Peyer's patch (tissue), 4 donors: ENCODE measurements at places on chromosomes 4 and X. TPM values are rescaled to one million over a fixed set of nuclear protein-coding genes. Genes with fewer than 3 reads are reported as not detected.

DNA sequence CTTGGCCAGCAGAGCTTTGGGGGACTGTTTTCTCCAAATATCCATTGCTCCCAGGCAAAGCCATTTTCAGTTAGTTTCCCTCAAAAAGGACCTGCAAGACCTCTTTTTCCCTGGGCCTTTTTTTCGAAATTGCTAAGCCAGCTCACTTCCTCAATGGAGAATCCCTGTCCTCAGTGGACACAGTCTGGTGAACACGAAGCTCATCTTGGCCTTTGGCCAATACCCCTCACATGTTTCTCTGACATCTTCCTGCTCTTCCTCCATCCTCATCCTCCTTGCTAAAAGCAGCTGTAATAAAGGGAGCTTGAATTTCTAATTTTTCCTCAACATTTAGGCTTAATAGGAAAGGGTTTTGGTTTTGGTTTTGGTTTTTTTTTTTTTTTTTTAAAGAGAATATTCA is 17.6 kb upstream of the PRPS1 start:
- no peak for DNase-seq

DNA sequence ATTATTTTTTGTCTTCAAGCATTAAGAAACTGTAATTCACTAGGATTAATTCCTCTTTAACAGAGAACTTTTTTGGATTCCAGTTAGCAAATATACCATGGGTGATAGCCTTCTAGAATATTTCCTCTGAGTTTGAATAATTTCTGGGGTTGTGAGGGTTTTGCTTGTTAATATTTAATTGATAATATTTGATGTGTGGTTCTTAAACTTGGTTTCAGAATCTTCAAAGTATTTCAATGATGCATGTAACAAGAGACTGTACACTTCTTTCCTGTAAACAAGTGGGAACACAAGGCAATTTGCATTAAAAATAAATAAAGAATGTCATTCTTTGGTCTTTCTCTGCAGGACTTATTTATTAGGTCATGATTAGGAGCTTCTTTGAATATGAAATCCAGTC is 9.5 kb upstream of the C4orf51 start:
- no peak for DNase-seq

DNA sequence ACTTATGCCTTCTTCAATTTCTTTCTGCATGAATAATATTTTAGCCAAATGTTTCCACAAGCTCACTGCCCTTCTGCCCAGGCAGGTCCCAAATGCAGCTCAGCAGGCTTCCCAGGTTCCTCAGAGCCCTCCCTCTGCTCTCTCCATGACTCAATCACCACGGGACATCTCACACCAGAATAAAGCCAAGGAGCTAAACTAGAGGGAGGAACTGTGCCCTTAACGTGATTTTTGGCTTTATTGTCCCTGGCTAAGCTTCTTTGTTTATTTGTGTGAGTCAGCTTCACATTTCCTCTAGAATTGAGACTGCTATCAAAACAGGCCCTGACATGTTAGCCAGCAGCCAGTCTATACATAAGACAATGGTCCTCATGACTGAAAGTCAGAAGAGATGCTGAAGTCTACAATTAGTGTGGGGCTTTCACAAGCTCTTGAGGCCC is 186.4 kb upstream of the GALNT7 start:
- no peak for DNase-seq

GRCh38 chrX:63720293-63720692 is 64.7 kb downstream of the ARHGEF9 start:
- DNase-seq, result no peak

DNA sequence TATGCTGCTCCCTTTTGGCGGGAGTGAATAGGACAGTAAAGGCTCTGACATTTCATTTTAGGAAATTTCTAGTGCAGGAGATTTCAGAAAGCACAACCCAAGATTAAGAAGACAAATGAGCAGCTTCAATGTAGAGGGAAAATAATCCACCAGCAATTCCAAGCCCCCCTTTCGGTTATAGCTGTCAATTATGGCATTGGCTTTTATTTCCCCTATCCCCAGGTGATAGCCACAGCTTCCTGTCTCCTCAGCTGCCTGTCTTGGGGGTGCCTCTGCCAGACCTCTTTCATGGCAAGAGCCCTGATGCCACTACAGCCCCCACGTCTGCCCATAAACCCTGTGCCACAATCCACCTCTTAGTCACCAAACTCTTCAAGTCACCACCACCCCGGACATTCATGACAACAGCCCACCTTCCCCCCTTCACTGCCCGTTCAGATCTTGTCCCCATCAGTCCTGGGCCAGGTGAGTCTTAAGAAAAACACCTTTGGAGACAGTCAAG is 48.4 kb upstream of the CLNK start:
- DNase-seq, result peak; percentile 20

DNA sequence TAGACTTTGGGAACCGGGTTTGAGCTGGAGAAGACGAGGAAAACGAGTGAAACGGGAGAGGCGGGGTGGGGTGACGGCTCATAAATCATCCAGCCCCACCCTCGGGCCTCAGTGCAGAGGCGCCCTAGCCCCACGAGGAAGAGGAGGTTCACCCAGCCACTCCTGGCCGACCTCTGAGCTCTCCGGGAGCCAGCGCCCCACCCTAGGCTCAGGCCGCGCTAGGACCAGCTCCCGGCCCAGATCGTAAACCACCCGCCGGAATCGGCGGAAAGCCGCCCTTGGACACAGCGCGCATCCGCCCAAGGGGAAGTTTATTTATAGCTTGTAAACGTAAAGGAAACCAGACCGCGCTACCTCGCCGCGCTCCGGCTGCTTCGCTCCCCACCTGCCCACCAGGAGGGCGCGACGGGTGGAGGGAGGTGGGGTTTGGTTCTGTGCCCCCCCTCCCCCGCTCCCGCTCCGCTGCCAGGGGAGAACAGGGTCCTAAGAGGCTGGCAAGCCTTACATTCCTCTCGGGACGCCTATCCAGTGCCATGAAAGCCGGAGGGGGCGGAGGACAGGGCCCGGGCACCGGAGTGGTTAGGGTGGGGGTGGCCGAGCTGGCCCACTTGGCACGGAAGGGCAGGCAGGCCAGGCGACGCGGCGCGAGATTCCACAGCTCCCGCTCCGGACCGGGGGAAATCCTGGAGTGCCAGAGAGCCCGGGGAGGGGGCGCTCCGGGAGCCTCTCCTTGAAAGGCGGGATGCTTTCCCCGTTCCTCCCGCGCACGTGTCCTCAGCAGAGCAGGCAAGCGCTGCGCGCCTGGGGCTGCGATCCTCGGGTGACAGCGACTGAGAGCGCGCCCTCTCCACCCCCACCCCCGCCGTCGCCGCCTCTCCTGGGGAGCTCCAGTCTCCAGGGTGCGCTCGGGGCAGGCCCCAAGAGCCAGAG is 84.2 kb downstream of the BCOR start:
- DNase-seq, result peak; percentile 44

DNA sequence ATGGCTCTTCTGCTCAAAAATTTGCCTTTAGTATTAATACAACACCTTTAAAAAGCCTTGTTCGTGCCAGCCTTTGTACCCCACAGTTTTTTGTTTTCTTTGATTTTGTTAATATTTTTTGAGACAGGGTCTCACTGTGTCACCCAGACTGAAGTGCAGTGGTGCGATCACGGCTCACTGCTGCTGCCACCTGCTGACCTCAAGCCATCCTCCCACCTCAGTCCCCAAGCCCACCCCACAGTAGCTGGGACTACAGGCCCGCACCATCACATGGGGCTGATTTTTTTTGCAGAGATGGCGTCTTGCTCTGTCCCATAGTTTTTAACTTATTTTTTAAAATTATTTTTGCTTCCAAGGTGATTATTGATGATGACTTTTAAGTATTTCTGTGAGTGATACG is 134.0 kb downstream of the HTR2C start:
- no peak for DNase-seq

DNA sequence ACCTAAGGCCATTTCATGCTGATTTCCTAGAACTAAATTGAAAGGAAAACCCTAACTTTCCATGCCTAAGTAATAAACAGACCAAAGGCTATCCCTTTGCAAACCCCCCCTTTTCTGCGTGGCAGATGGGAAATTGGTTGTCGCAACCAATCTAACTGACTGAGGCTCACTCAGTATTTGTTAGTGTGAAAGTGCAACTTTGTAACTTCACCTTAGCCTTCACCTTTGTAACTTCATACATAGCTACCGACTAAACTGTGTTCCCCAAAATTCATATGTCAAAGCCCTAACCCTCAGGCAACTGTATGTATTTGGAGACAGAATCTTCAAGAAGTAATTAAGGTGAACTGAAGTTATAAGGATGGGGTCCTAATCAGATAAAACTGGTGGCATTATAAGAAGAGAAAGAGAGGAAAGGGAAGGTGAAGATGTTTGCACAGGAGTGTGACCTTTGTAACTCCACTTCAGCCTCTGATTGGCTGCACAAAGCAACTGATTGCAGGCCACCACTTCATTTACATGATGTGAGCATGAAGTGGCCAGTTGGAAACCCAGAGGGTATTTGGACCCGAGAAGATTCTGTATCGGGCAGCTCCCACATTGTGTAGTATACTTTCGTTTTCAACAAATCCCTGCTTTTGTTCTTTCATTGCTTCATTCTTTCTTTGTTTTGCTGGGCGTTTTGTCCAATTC is 4.9 kb upstream of the TMEM33 start:
- no peak for DNase-seq

Gene OTUD6A
- not detected for total RNA-seq

Gene PGAM4
- total RNA-seq, result not detected

DNA sequence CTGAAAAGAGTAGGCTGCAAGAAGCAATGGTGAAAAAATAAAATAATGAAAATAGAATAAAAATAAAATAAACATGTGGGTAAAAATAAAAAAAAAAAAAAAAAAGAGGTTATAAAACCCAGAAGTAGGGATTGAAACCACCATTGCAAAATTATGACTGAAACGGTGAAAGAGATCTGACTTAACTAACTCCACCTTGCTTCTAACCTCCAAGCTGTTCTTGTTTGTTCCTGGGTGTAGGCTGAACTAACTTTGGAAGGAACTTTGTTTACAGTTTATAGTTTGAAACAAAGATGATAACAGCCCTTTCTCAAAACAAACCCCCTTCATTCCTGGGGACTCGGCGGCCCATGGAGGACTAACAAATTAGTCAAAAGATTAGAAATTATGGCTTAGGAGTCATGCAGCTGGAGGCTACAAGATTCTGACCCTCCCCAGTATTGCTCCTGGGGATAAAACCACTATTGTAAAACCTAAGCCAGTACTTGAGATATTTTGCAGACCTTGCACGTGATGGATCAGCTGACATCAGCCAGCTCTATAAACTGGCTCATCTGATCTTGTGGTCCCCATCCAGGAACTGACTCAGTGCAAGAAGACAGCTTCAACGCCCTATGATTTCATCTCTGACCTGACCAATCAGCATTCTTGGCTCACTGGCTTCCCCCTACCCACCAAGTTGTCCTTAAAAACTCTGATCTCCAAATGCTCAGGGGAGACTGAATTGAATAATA is 30.4 kb downstream of the DDX60L start:
- DNase-seq, result no peak

DNA sequence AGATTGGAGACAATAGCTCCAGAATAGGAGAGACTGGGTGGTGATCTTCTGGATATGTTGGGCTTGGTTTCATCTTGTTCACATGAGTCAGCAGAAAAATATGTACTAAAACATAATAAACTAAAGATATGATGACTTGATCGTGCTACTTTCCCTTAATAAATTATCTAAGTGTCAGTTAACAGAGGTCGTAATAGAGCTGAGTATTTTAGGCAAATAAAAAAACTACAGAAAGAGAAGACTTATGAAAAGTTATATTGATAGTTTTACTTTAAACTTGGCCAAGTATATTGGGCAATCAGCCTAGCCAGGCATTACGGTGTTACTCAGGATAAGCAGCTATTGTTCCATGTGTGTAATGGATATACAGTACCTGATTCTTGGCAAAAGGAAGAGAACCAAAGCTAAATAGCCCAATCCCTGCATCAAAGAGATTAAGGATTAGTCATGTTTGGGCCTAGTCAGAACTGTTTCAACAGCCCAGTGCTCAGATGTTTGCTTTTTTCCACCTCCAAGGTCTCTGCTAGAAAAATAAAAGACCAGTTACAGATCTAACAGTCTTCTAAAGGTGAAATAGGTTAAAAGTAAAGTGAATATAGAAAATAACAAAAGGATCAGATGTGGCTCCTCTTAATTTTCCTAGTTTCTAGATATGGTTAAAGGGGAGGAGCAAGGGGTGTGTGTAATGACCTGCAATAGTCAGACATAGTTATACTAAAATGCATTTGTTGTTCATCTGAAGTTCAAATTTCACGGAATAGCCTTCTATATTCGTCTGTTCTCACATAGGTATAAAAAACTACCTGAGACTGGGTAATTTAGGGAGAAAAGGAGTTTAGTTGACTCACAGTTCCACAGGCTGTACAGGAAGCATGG is 262.6 kb downstream of the ADGRL3 start:
- no peak for DNase-seq

DNA sequence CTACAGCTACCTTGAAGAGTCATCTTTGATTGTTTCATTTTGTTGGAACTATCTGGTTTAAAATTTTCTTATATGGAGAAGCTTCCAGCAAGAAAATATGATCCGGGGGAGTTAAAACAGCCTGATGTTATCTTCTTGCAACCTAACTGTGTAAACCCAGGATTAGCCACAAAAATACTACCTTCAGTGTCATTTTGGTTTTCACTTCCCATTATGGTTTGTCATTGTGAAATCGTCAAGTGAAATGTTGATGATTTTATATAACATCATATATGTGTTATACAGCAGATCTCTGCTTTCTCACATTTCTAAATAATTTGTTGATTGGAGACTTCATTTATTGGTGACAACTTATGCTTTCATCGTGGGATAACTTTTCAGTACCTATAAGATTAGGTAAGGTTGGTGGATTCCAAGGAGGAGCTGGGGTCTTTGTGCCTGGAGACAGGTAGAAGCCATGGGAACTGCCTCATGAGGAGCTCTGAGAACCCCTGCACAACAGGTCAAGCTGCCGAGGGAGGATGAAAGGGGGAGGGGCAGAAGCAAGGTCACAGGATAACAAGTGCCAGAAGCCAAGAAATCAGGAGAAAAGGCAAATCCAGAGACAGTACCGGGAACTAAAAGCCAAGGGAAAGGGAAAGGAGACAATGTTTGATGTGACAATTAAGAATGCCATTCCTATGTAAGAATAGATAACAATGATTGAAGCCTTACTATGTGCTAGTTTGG is 7.2 kb downstream of the ARHGAP24 start:
- DNase-seq, result no peak

Gene SPOCK3
- not detected for total RNA-seq

DNA sequence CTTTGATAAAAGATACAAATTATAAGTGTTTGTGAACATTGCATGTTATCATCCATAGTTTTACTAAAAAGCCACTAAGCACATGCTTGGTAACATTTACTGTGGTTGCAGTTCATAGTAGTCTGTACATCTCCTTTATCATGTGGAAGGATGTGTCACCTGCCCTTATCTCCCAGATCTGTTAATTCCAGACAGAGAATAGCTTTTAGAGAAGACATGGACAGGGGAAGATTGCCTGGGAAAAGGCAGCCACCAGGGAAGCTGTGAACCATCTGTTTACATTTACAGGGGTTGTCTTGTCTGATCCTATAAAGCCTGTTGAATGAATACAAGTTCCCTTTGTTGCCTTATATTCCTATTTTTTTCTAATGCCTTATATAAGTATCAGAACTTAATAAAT is 396.0 kb downstream of the FAT4 start:
- DNase-seq, result no peak

- DNase-seq, result no peak
These were observed 34.3 kb downstream of the NYX start for GRCh38 chrX:41481264-41482109.

Gene VSIG1
- total RNA-seq, result not detected

Gene FMR1NB
- not detected for total RNA-seq
